Vagina (tissue), 2 donors: ENCODE measurements at places on chromosomes 1 and 21. TPM values are rescaled to one million over a fixed set of nuclear protein-coding genes. Genes with fewer than 3 reads are reported as not detected.

Gene CYYR1
- 12.3 TPM for total RNA-seq

Gene ALX3
- total RNA-seq, result not detected

Gene PDC
- not detected for total RNA-seq

Gene NPR1
- total RNA-seq, result 45.9 TPM

Gene C1QA
- 95.8 TPM for total RNA-seq

Gene LMX1A
- not detected for total RNA-seq

Gene FNDC7
- not detected for total RNA-seq

Gene VSIG8
- not detected for total RNA-seq

Gene FAM177B
- total RNA-seq, result not detected

Gene FCRL2
- total RNA-seq, result not detected

Gene MAPKAPK2
- total RNA-seq, result 51.1 TPM

Gene ERICH3
- total RNA-seq, result 0.49 TPM

Gene MAP3K21
- 6.9 TPM for total RNA-seq

Gene FCGR3A
- 14.2 TPM for total RNA-seq

Gene OPRD1
- total RNA-seq, result 2.2 TPM

Gene IFT25
- 19.4 TPM for total RNA-seq
